ENCODE measurements at places on chromosomes 4 and X. TPM values are rescaled to one million over a fixed set of nuclear protein-coding genes. Genes with fewer than 3 reads are reported as not detected.

IL15 gene
- 1.6 TPM for total RNA-seq

- no peak for DNase-seq
Measured at GRCh38 chrX:150408561-150408960, 45.4 kb downstream of the MAMLD1 start.

DNA sequence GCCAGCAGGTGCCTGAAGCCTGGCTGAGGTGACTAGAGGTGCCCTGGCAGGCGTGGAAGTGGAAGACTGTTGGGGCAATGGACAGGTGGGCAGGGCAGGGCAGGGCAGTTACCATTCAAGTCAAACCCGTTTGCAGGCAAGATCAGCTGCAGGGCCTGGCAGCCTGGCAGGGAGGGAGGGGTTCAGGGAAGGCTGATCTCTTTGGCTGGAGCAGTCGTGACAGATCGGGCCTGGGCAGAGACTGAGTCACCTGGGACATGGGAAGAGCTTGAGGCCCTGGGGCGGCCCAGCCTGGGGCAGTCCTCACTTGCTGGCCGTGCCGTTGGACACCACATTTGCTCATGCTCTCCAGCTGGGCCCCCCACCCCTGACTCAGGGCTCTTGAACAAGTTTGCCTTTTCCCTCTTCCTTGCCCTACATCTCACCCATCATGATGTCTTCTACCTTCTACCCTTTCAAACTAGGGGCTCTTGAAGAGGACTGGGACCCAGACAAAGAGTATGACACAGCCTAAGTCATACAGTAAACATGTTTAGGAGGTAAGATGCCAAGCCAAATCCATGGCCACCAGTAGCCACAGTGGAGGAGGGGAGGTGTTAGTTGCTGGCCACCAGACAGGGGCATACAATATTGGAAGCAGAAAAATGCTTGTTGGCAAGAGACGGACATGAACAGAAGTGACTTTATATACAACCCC is 2.0 kb upstream of the ZNF185 start:
- DNase-seq: no peak

H2BW2 gene
- not detected for total RNA-seq

NR3C2 gene
- total RNA-seq: 23.6 TPM

HTR2C gene
- not detected for total RNA-seq

- DNase-seq: no peak
Measured at GRCh38 chr4:39786838-39787237, 88.9 kb downstream of the UBE2K start.

GRCh38 chrX:152831391-152831790 is 528 bp downstream of the NSDHL start:
- no peak for DNase-seq

DNA sequence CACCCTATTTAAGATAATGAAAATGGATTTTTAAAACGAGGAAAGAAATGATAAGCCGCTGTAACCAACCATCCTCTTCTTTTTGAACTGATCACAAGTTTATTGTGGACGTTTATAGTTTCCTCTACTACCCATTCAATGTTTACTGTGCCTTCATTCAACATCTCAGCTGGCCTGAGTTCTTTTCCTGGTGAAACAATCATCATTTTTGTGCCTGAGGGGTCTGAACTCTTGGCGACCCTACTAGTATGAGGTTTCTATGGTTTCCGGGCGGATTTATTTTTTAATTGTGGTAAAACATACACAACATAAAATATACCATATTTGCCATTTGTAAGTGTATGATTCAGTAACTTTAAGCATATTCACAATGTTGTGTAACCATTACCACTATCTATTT is 100.7 kb downstream of the SPRY1 start:
- no peak for DNase-seq

ATP8A1 gene
- 14.6 TPM for total RNA-seq

ARX gene
- not detected for total RNA-seq

DNA sequence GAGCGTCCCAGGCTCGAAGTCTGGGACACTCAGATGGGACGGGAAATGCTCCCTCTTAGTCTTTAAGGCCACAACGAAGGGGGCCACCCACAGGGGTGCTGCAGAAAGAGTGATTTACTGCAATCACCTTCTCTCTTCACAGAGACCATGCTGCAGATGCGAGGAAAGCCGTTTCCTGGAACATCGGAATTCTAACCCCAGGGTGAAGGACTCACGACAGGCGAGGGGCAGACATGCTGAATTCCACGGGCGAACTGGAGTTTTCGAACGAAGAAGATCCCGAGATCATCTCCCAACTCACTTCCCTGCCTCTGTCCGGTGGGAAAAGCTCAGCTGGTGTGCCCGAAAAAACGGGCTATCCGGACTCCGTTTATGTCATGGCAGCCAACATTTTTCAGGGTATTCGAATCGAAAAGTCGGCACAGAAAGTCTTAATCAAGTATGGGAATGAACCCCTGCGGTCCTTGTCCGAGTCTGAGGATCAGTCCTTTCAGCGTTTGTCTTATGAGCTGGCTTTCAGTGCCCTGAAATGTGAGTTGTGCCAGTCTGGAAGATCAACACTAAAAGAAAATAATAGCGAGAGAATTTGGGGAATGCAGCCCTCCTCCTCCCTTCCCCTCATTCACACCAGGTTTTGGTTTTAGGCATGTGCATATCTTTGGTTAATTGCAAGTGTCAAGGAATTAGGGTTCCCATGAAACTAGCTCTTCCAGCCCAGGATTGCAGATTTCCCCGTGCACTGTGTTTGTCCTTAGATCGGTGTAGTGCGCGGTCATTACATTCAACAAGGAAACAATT is 905 bp downstream of the NSUN7 start:
- DNase-seq: no peak

CDKL5 gene
- total RNA-seq: 8.1 TPM

GRCh38 chr4:36758312-36759178 is 477.1 kb downstream of the DTHD1 start:
- no peak for DNase-seq

GRCh38 chr4:186851291-186852072 is 127.8 kb upstream of the FAT1 start:
- DNase-seq: no peak

DNA sequence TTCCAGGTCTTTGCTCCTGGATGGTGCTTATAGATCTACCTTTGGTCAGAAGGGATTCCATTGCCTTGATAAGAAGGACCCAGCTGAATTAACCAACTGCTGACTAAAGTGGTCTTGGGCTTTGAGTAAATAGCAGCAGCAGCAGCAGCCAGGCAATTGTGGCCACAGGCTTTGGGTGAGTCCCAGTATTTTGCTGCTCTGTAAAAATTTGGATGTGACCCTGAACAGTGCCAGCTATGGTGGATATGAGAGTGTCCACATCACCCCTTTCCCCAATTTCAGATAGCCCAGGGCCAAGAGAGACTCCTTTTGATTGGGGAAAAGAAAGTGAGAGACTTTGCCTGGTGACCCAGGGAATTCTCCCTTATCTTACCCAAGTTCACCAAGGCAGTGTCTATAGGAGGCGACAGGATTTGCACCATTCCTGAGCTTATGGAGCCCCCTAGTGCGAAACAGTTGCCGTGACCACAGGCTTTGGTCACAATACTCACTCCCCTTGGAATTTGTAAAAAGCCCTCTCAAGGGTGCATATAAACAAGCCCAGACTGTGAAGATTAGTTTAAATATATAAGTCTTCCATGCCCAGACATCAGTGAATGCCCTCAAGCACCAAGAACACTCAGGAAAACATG is 518.0 kb downstream of the TMA16 start:
- DNase-seq: no peak

DNA sequence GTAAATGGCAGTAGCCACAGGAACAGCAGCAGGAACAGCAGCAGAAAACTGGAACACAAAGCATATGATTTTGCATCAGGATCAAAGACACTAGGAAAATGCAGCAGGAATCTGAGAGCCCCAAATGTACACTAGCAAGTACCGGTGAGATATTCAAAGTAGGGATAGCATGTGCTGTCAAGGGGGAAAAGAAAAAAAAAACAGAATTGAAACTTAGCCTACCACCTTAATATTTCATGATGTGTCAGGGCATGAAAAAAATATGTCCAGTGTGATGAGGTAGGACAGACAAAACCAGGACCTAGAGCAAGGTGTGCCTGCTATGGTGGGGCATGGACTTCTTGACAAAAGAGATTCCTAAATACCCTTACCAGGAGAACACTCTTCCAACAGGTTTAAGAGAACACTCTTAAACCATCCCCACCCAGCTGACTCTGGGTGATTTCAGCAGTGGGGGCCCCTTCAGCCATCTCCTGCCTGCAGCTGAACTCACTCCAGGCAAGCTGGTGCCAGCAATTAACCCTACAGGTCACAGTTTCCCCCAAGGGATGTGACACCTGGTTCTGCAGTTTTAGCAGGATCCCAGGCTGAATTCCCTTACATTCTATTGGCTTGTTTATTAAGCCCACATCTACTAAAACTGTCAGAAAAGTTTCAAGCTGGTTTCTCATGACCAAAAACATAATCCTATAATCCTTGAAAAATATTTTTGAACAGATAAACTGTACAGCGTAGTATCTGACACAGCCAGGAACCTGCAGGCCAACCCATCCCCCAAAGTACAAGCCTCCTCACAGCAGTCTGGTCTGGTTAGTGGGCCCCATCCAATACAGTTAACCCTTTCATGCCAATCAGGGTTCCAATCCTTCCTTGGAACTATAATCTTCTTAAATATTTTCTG is 62.9 kb upstream of the FMR1 start:
- no peak for DNase-seq

CT45A5 gene
- not detected for total RNA-seq

DNA sequence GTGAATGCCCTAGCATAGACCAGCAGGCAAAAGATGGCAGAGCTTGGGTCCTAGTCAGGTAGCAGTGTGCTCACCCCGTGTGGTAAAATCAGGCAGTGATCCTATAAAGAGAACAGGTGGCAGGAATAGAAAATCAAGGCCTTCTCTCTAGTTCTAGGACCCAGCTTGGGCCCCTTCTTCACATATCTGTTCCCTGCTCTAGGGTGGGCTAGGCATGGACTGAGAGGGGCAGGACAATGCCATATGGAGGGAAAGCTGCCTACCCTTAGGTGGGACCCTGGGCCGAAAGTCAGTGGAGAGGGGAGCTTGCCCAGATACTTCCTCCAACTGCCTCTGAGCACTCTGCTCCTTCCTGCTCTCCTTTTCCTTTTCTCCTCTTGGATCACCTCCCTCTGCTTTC is 117.4 kb upstream of the NALF2 start:
- DNase-seq: no peak

DNA sequence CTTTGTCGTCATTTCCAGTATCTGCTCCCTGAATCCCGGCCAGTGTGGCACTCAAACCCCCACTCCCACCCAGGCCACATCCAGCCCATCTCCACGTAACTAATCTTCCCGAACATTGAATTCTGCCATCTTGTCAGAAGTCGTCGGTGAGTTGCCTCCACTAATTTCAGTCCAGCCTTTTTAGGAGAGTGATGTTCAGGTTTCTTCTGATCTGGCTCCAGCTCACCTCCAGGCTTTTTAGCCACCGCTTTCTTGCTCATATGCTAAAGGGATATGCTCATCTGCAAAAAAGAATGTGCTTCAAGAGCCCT is 1.3 kb downstream of the TMEM165 start:
- no peak for DNase-seq

DNA sequence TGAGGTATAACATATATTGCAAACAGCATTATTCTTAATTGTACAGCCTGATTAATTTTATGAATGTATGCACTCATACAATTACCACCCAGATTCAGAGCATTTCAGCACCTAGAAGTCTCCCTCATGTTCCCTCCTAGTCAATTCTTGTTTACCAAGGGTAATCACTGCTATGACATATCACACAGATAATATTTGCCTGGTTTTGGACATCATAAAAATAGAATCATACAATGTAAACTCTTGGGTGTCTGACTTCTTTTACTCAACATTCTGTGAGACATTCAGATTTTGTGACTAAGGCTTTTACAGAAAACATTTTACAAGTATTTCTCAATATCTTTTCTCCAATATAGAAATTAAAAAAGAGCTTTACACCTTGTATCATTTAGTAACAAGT is 66.9 kb downstream of the PTPN13 start:
- DNase-seq: no peak

DNA sequence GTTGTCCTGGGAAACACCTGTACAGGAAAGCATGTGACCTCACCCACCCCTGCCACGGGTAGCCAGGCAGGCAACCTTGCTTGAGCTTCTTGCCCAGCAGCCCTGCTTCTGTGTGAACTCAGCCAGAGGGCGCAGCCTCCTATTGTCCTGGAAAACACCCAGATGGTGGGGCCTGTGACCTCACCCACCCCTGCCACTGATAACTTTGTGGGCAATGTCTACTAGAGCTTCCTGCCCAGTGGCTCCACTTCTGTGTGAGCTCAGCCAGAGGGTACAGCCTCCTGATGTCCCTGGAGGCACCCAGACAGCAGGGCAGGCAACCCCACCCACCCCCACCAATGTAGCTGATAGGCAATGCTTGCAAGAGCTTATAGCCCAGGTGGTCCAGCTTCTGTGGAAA is 146.3 kb downstream of the DTHD1 start:
- DNase-seq: no peak

GRCh38 chr4:28686618-28687017 is 1826.0 kb downstream of the STIM2 start:
- DNase-seq: peak; percentile 52

GRCh38 chr4:181647396-181648147 is 595.6 kb upstream of the TENM3 start:
- DNase-seq: no peak

DNA sequence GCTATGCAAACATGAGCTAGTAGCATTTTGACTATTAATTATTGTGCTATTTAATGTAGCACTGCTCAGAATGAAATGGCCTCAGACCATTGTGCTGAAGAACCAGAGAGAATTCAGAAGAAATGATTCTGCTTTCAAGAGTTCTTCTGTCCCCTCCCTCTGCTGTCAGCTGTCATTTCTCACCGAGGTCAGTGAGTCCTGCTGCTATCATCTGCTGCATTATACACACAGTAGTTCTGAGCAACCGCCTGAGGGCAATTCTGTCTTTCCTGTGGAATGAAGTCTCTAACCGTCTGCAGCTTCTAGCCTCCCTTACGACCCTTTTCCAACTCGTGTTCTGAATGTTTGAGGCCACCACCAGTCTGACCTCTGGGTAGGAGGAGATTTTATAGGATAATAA is 249.4 kb downstream of the HNRNPD start:
- DNase-seq: no peak

AWAT2 gene
- not detected for total RNA-seq
